ENCODE measurements at places on chromosomes 13 and 19. TPM values are rescaled to one million over a fixed set of nuclear protein-coding genes. Genes with fewer than 3 reads are reported as not detected.

THSD1 gene
- 2.7 TPM for total RNA-seq

CFAP97D2 gene
- total RNA-seq: not detected

PSENEN gene
- 30.1 TPM for total RNA-seq

ZNF738 gene
- total RNA-seq: 4.2 TPM

KIR2DL4 gene
- total RNA-seq: not detected

ZNF492 gene
- total RNA-seq: not detected

NLRP11 gene
- not detected for total RNA-seq
